NCI-H1092 treated with DMSO at 0.1 percent for 48 hours (cell line): ENCODE measurements at places on chromosomes 11 and 22.

- no peak for DNase-seq
Measured at GRCh38 chr11:73578592-73579185, 19.2 kb downstream of the FAM168A start.

GRCh38 chr11:108961095-108961494 is 296.2 kb downstream of the DDX10 start:
- DNase-seq, result no peak

DNA sequence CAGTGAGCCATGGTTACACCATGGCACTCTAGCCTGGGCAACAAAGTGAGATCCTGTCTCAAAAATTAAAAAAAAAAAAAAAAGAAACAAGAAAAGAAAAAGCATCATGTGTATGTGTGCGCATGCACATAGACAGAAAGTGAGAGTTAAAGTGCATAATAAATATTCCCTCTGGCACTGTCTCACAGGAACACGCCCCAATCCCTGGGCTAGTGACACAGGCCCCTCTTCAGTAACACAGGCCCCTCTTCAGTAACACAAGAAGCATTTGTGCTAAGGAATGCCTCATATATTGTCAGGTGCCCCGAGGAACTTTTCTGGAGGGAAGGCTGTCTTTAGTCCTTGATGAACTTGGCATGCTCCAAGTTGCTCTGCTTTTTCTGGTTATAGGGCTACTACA is 57.5 kb downstream of the RPL27A start:
- DNase-seq, result no peak

DNA sequence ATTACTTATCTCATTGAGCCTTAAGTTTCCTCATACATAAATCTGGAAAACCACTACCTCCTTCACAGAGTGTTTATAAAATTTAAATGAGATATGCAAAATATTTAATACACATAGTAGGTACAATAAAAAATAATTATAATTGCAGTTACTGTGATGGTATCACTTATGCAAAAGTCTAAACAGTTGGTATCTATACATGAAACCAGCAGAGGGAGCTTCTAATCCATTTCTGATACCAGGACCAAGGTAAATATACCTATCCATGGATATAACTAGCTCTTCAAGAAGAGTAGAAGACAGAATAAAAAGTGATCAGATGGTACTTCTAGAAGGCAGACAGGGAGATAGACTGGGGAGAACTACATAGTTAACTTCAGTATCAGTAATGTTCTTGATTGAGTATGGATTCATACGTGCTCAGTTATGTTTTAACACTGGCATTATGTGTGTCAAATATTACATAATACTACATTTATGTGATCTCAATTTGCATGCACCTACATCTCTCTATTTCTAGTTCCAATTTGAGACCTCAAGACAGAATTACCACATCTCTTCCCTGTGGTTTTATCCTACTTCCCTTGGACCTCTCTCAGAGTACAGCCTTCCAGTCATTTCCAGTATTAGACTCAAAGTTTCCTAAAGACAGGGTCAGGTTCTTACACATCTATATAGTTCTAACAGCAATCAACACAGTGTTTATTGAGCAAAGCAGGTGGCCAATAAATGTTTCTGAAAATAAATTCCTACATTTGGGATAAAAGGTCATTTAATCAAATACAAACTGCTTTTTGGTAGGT is 13.7 kb upstream of the TSG101 start:
- DNase-seq, result peak; percentile 47

GRCh38 chr11:68867066-68867465 is 25.4 kb upstream of the CPT1A start:
- DNase-seq, result no peak

- DNase-seq, result no peak
Measured at GRCh38 chr11:86980086-86980796, 25.0 kb upstream of the FZD4 start.

DNA sequence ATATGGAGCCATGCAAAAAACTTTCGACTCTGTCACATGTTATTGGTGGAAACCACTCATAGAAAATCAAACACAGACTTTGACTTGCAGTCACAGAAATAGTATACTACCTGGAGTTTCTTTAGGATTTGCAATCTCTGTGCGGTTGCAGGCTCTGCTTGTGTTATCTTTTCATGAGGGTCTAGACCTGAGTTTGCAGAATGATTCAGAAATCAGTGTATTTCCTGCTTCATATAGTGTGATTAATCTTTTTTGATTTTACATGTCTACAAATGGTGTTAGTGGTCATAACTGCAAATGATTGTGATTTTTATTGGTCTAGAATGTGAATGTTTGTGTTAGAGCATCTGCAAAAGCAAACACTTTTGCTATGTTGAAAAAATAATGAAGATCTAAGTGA is 690.2 kb downstream of the NTM start:
- no peak for DNase-seq

DNA sequence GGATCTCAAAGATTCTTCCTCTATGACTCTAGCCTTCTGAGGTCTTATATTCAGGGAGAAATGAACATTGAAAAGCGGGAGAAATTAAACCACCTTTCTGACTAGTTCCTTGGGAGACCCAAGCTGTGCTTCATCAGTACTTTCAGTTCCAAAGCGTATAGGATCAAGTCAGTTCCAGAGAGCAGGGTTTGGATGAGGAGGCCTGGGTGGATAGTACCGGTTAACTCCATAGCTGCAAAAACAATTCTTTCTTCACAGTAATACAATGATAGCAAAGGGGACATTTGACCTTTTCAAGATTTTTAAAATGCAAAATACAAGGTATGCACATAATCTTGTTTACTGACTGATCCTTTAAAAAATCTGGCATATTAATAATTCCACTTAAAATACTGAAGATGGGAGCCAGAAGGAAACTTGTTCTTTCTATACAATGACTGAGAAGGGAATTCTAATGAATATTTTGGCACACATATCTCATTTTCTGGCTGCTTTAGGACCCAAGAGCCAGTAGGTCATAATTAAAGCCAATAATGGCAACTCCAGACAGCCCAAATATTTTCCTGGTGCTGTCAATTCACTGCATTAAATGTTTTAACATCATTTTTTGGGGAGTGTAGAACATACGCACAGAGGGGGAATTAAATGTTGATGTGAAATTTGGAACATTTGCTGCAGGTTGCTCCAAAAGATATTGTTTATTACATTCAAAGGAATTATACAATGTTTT is 16.0 kb downstream of the ADM start:
- DNase-seq, result no peak

DNA sequence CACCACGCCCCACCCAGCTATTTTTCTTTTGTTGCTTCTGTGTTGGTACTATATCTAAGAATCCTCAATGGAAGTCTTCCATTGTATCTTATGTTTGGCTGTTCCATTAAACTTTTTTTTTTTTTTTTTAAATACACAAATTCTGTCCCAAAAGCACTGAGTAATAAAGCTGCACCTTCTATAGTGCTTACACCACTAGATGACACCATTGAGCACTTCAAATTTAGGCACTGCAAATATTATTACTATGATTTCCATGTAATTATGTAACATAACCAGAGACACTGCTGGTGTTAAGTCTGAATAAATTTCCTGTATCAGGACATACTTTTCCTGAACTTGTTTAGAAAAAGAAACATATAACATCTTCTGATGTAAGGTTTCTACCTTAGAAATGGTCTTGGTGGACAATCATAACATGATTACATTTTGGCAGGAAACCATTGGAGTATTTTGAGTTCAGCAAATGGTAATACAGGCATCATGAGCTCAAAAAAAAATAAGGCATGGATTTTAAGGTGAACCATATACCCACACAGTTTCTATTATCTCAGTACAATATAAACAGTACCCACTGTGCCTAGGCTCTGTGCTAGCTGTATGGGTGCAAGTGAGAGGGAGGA is 110.5 kb downstream of the ATG16L2 start:
- peak; percentile 11 for DNase-seq

- no peak for DNase-seq
Measured at GRCh38 chr11:83009999-83010398, 61.7 kb downstream of the RAB30 start.

- DNase-seq, result no peak
Measured at GRCh38 chr11:58577555-58578135, 1.2 kb upstream of the ZFP91 start.

- DNase-seq, result no peak
Measured at GRCh38 chr11:8809939-8810539, 101.0 kb upstream of the AKIP1 start.

DNA sequence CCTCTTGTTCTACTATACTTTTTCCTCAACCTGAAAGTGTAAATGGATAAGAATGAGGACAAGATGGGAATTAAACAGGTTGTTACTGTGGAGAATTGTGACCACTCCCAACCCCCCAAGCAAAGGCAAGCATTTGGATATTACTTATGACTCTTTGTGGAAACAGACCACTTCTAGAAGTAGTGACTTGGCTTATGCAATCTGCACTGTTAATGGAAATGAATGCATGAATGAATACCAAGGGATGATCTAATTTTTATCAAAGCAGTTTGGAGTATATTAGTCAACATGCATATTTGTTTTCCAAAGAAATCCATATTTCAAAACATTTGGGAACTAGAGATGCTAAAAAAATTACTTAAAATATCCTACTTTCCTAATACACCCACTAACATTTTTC is 35.3 kb downstream of the AMOTL1 start:
- DNase-seq, result no peak

GRCh38 chr11:128948583-128948982 is 5.9 kb upstream of the TP53AIP1 start:
- peak; percentile 24 for DNase-seq

GRCh38 chr11:72576243-72576595 is 98.0 kb downstream of the PDE2A start:
- no peak for DNase-seq

DNA sequence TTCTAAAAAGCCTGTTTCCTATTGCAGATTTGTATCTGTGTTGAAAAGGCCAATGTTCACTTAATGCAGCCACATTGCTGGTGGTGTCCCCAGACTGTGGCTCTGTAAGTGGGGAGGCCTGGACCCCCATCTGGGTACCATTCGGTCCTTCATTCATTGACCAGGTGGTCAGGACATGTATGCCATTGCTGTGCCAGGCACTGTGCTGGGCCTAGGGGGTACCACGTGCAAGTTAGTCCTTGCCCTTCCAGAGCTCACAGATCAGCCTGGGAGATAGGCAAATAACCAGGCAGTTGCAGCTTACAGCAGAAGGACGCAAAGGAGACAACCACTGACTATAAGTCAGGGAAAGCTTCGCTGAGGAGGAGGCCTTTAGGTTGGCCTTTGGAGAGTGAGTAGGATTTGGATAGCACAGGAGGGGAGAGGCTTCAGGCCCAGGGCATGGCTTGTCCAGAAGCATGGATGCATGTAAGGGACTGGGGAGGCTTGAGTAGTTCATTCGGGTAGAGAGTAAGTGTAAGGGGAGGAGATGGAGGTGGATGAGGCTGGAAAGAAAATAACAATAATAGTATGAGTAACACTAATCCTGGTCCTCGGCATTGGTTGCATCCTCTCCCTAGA is 5.0 kb downstream of the PRDM11 start:
- DNase-seq, result no peak

GRCh38 chr11:134512061-134512460 is 100.0 kb upstream of the B3GAT1 start:
- DNase-seq, result no peak

DNA sequence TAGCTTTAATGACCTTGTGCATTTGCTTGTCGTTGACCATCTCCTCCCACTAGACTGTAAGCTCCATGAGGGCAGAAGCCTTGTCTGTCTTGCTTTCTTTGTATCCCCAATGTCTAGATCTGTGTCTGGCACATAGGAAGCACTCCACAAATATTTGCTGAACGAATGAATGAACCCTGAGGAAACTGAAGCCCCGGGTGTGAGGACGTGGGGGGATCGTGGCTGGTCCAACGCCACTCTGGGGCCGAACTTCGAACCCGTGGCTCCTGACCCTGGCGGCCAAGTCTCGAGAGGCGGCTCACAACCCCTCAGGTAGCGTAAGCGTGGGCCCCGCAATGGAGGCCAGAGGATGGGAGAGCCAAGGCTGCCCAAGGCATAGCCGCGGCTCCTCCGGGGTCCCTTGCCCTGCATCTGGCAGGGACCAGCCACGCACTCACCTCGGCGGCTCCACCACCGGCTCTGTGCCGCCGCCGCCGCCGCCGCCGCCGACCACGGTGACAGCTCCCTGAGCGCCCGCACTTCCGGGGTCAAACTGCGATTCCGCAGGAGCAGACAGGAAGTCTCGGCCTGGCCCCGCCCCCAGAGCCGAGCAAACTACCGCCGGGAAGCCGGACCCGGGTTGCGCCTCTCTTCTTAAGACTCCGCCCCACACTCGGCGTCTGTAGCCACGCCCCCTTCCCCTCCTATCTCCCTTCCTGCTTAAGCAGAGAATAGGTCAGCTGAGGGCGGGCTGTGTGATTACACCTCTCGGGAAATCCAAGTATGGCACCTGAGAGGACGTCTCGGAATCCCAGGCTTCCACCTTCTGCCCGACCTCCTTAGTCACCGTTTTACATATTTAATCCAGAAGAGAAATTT is at the start of gene ASCC2:
ASCC2 (minus strand) TSS at position 534 of the 858 bp plus-strand sequence. CDS start 5,949 bp downstream, outside the sequence.
- DNase-seq, result peak; percentile 98

- peak; percentile 19 for DNase-seq
Measured at GRCh38 chr11:33936725-33937604, 45.1 kb upstream of the LMO2 start.

GRCh38 chr22:19937616-19938473 is 3.7 kb upstream of the COMT start:
- no peak for DNase-seq

- no peak for DNase-seq
Measured at GRCh38 chr11:28581286-28582242, 473.4 kb downstream of the METTL15 start.

DNA sequence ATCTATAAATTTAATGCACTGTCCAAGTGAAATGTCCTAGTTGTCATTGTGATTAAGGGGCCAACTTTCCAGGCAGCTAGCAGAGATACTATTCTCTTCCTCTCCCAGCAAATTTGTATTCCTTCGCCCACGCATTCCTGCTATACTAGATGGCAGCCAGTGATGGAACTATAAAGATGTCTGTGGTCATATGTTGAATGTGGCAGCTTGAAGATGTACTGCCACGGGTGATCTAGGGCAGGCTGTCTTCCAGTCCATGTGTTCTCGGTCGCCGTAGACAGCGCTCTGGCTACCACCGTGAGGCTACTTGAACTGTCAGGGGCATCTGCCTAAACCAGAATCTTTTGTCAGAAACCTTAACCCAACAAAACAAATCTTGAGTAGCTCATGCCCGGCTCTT is 8.3 kb upstream of the SIDT2 start:
- no peak for DNase-seq

- no peak for DNase-seq
Measured at GRCh38 chr22:23075525-23076216, 5.4 kb downstream of the GNAZ start.
